ENCODE measurements at places on chromosomes 12 and 14.

DNA sequence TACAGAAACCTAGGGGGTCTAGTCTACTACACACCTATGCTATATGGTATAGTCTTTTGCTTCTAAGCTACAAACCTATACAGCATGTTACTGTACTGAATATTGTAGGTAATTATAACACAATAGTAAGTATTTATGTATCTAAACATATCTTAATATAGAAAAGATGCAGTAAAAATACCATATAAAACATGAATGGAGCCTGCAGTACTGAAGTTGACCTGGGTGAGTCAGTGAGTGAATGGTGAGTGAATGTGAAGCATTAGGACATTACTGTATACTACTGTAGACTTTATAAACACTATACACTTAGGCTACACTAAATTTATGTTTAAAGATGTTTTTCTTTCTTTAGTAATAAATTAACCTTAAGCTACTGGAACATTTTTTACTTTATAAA lies 13.1 kb upstream of the ABCD2 start:
- DNase-seq: no peak

DNA sequence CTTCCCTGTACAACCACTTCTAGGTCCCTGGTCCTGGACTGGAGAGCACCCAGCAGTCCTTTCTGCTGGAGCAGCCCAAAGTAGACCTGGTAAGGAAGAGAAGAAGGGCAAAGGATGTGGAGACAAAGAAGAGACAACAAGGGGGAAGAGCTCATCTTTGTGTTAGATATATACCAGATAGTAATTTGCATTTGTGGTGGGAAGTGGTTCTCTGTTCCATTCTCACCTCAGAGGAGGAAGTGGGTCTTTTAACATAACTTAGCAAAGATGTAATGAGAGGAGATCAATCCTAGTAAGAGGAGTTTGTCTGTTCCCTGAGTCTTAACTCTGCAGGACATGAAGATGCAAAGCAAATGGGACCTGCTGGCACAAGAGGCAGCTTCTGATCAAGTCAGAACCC lies 8.0 kb downstream of the CCDC198 start:
- DNase-seq: no peak

GRCh38 chr14:33979613-33980276 lies 28.9 kb upstream of the EGLN3 start:
- DNase-seq: no peak

GRCh38 chr12:28555748-28556147 lies 365.5 kb downstream of the CCDC91 start:
- no peak for DNase-seq

All from fibroblast of skin of scalp (primary cell).